ENCODE measurements at places on chromosomes 2 and 18.
A peak's percentile ranks its signal among the peaks of the same experiment; 100 is the strongest.

DNA sequence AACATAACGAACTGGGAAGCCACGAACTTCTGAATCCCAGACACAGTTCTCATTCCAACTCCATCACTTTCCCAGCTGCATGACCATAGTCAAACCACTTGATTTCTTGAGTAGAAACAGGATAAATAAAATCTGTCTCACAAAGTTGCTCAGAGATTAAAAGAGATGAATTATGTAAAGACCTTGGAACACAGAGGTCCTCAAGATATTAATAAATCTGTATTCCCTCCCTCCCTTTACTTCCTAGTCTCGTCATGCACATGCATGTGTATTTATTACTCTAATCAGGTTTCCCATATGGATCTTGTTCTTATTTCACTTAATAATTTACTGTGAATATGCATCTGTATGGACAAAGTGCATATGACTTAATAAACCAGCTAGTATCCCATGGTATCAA, 21.1 kb upstream of the CSRNP3 start:
- H3K4me3 ChIP-seq = no peak overlapping the region
- DNase-seq = no peak
- no peaks in the 10 kb centered on the region for H3K36me3 ChIP-seq
- H3K4me1 ChIP-seq = no peaks in the 10 kb centered on the region
- no peaks in the 10 kb centered on the region for H3K27me3 ChIP-seq

DNA sequence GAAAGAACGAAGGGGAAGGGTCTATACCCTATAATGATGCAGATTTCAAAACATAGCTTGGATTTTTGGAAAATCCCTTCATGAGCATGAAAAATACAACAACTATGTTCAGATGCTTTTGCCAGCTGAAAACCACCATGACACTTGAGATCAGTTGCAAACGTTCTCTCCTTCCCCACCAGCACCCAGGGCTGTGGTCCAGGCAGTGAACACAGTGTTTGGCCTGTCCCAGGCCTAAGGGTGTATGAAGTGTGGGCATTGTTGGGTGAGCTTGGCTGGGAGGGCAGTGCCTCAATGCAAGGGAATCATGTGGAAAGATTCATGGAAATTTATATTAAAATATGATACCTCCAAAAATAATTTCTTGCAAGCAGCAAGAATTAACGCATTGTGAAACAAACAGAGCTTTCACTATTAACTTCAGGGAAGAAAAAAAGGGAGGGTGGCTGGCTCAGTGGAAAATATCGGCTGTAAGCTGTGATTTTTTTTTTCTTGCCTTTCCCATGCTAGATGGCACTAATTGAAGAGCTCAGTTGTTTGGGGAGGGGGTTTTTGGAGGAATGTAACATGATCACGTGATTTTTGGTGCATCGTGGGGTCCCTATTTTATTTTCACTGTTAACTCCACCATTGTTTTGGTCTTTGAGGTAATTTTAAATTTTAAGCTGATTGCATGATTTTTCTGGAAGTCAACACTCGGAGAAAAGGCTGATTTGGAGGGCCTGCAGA, 52.0 kb downstream of the CDC42EP3 start:
- no peaks in the 10 kb centered on the region for H3K36me3 ChIP-seq
- DNase-seq = no peak
- no peak overlapping the region for H3K4me3 ChIP-seq
- no peak overlapping the region for H3K27ac ChIP-seq

- H3K36me3 ChIP-seq = no peaks in the 10 kb centered on the region
- H3K27ac ChIP-seq = no peak overlapping the region
- no peak overlapping the region for H3K4me3 ChIP-seq
- DNase-seq = no peak
- no peaks in the 10 kb centered on the region for H3K4me1 ChIP-seq
These were observed 109.8 kb upstream of the GALNT13 start for GRCh38 chr2:153761936-153762335.

- no peaks in the 10 kb centered on the region for H3K36me3 ChIP-seq
- DNase-seq = peak; percentile 91
- peaks cover 64% of the 10 kb centered on the region for H3K4me1 ChIP-seq
These were observed 30.7 kb upstream of the KLHL14 start for GRCh38 chr18:32803568-32803967.

DNA sequence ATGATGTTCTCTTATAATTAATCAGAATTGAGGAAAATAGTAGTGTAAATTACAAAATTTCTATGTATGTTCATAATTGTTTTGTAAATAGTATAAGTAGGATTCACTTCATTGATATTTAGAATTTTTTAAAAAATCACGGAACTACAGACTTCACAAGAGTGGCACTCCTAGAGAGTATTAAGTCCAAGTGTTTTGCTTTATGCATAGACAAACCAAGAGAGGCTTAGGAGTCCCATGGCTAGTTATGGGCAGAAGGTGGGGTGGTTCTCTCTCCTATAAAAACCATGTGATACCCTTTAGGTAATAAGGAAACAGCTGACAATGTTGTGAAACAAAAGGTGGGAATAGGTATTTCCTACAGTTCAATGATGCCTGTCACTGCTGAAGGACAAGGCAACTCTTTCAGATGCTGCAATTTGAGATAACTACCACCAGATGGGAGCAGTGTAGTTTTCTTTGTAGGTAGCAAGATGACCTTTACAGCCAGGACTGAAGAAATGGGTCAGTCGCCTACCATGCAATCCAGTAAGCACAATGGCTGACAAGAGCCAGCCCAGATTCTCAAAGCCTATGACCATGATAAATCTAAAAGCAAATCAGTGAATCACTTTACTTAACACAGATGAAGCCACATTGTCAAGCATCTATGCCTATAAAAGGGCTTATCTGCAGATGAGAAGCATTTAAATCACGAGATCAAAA, 83.9 kb downstream of the AAK1 start:
- DNase-seq = peak; percentile 79
- no peaks in the 10 kb centered on the region for H3K27me3 ChIP-seq
- peaks cover 14% of the 10 kb centered on the region for H3K4me1 ChIP-seq
- H3K27ac ChIP-seq = no peak overlapping the region

DNA sequence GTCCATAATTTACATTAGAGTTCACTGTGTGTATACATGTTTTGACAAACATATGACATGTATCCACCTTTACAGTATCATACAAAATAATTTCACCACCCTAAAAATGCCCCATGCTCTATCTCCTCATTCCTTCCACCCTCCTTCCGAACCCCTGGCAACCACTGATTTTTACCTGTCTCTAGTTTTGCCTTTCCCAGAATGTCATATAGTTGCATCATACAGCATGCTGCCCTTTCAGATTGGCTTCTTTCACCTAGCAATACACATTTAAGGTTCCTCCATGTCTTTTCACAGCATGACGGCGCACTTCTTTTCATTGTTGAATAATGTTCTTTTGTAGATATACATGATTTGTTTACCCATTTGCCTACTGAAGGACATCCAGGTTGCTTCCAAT, 10.4 kb downstream of the LRPPRC start:
- peaks cover 20% of the 10 kb centered on the region for H3K36me3 ChIP-seq
- H3K27ac ChIP-seq = no peak overlapping the region

- no peaks in the 10 kb centered on the region for H3K4me1 ChIP-seq
- no peaks in the 10 kb centered on the region for H3K36me3 ChIP-seq
- no peak overlapping the region for H3K27ac ChIP-seq
- no peak overlapping the region for H3K4me3 ChIP-seq
These were observed 86.3 kb upstream of the FSHR start for GRCh38 chr2:49240608-49241007.

DNA sequence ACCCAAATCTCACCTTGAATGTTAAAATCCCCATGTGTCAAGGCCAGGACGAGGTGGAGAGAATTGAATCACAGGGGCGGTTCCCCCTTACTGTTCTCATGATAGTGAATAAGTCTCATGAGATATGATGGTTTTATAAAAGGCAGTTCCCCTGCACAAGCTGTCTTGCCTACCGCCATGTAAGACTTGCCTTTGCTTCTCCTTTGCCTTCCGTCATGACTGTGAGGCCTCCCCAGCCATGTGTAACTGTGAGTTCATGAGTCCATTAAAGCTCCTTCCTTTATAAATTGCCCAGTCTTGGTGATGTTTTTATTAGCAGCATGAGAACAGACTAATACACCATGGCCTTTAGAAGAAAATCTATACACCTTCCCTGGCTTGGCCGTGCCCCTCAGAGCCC, 7.4 kb upstream of the MBP start:
- H3K27ac ChIP-seq = no peak overlapping the region
- H3K27me3 ChIP-seq = no peaks in the 10 kb centered on the region
- DNase-seq = no peak
- peaks cover 30% of the 10 kb centered on the region for H3K4me1 ChIP-seq

GRCh38 chr2:128369602-128370467, 51.2 kb upstream of the HS6ST1 start:
- no peaks in the 10 kb centered on the region for H3K4me1 ChIP-seq
- no peak overlapping the region for H3K27ac ChIP-seq
- H3K36me3 ChIP-seq = no peaks in the 10 kb centered on the region
- no peaks in the 10 kb centered on the region for H3K27me3 ChIP-seq
- H3K4me3 ChIP-seq = no peak overlapping the region

DNA sequence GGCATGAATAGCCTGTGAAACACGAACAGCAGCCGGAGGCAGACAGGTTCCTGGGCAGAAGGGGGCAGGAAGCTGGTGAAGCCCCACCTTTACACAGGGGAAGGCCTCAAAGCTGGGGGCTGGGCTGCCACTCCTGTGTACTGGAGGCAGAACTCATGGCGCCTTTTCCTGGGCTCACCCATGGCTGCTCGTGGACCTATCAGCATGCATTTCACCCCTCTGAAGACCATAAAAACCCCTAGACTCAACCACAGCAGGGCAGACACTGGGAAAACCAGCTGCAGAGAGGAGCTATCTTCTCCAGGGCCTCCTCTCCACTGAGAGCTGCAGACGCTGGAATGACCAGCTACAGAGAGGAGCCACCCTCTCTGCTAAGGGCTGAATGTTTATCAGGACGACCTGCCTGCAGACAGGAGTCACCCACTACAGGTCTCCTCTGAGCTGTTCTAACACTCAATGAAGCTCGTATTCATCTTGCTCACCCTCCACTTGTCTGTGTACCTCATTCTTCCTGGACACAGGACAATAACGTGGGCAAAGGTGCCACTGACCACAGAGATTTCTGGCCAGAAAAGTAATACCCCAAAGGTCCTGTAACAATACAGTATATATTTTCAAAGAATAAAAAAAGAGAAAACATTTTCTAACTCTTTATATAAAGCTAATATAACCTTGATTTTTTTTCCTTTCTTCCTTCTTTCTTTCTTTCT, 18.9 kb upstream of the CCDC88A start:
- H3K4me3 ChIP-seq = no peak overlapping the region
- no peak overlapping the region for H3K27ac ChIP-seq
- H3K27me3 ChIP-seq = no peaks in the 10 kb centered on the region
- no peaks in the 10 kb centered on the region for H3K4me1 ChIP-seq
- no peaks in the 10 kb centered on the region for H3K36me3 ChIP-seq
- no peak for DNase-seq

DNA sequence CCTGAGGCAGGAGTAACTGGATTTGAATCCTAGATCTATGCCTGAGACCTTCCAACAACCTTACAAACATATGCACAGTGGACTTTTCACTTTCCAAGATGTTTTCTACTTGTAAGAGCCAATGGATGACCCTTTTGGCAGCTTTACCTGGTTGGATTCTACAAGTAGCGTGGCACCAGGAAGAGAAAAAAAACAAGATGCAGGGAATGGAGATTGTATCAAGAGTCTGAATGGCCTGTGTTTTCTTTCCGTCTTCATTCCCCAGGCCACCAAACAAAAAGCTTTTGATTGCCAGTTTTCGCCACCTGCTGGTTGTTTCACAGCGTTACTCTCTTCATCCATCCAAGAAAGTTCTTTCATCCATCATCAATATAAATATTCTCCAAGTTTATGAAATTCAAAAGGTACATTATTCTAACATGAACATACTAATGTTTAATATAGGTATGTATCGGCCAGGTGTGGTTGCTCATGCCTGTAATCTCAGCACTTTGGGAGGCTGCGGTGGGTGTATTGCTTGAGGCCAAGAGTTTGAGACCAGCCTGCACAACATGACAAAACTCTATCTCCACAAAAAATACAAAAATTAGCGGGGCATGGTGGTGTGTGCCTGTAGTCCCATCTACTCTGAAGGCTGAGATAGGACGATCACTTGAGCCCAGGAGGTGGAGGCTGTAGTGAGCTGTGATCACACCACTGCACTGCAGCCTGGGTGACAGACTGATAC, 3.5 kb upstream of the BCL2 start:
- H3K36me3 ChIP-seq = no peaks in the 10 kb centered on the region
- H3K4me1 ChIP-seq = peaks cover 27% of the 10 kb centered on the region
- H3K27me3 ChIP-seq = no peaks in the 10 kb centered on the region
- peak overlapping the region; percentile 84 for H3K27ac ChIP-seq
- H3K4me3 ChIP-seq = no peak overlapping the region

DNA sequence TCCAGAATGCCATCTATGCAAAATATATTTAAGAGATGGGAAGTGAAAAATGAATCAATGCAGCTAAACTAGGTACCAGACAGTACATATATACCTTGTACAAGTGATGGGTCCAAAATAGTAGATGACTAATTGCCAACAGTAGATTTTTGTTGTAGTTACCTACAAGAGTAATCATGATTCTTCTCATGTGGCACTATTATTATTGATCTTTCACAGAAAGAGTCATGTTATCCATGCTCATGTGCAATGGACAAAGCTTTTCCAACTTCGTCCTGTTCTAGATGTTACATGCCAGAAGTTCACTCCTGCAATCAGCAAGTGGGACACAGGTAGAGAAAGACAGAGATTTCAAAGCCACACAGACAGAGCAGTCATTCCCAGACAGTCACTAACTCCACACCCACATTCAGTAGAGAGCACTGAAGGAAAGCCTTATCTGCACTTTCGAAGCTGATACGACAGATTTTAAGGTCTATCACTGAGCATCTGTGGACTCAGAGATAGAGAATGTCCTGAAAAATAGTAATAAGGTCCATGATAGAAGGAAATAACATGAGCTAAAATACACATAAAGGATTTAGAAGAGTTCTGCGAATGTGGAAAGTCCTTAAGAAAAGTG, 101.6 kb upstream of the ITPRID2 start:
- no peak overlapping the region for H3K4me3 ChIP-seq
- H3K27me3 ChIP-seq = no peaks in the 10 kb centered on the region
- DNase-seq = no peak
- H3K27ac ChIP-seq = no peak overlapping the region

- no peak overlapping the region for H3K4me3 ChIP-seq
- no peaks in the 10 kb centered on the region for H3K27me3 ChIP-seq
- DNase-seq = no peak
- H3K27ac ChIP-seq = no peak overlapping the region
These were observed 35.1 kb downstream of the DCAF17 start for GRCh38 chr2:171469176-171469575.

DNA sequence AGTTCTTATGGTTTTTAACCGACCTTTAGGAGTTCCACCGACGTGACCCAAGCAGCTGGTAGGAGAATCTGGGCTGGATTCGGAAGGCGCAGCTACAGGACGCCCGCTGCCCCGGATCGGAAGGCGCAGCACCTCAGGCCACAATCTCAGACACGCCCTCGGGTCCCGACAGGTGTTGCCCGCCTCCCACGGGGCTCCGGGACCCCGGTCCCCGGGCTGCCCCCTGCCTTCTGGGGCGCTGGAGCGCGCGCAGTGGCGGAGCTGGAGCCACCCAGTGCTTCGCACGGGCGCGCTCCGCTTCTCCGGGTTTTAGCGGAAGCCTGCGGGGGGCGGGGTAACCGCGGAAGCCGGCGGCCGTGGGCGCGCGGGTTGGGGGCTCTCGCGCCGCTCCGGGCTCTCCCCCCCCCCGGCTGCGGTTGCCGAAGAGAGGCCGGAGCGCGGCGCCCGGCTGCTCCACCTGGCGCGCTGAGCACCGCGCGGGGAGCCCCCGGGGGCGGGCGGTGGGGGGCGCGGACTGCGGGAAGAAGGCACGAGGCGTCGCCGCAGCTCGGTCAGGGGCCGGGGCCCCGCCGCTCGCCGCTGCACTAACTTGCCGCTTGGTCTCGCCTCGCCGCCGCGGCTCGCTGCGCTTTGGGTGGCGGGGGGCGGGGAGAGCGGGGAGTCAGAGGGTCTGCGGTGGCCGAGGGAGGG, 718.8 kb downstream of the DPP10 start:
- no peaks in the 10 kb centered on the region for H3K4me1 ChIP-seq
- no peaks in the 10 kb centered on the region for H3K36me3 ChIP-seq
- H3K27me3 ChIP-seq = no peaks in the 10 kb centered on the region
- H3K4me3 ChIP-seq = no peak overlapping the region
